ENCODE measurements at places on chromosomes 6 and 20. TPM values are rescaled to one million over a fixed set of nuclear protein-coding genes. Genes with fewer than 3 reads are reported as not detected.

The ENPP1 gene
- total RNA-seq: 1.9 TPM

The TSBP1 gene
- total RNA-seq: not detected

The PRSS35 gene
- total RNA-seq: 0.12 TPM

The NNAT gene
- total RNA-seq: not detected

The SNAP25 gene
- total RNA-seq: 20.3 TPM

The CBLN4 gene
- total RNA-seq: not detected

The SCGN gene
- total RNA-seq: not detected

The HSP90AB1 gene
- 1,419 TPM for total RNA-seq

The SAMD5 gene
- total RNA-seq: 0.58 TPM

The MUC22 gene
- total RNA-seq: not detected

The LINC00237 gene
- total RNA-seq: not detected

The SLC25A27 gene
- 0.98 TPM for total RNA-seq

The ROMO1 gene
- total RNA-seq: 331 TPM

The BACH2 gene
- total RNA-seq: 0.69 TPM

The IL17A gene
- total RNA-seq: not detected

The ACTR5 gene
- total RNA-seq: 10.8 TPM

The TREM2 gene
- total RNA-seq: not detected

The DOK5 gene
- not detected for total RNA-seq

The SAMHD1 gene
- 7.4 TPM for total RNA-seq

The METTL24 gene
- not detected for total RNA-seq

The CDK5RAP1 gene
- total RNA-seq: 34.1 TPM

The TTK gene
- total RNA-seq: 18.9 TPM

The OLIG3 gene
- not detected for total RNA-seq

The UBE2C gene
- 281 TPM for total RNA-seq

The COL9A3 gene
- total RNA-seq: 0.49 TPM

The FAM83C gene
- total RNA-seq: 0.08 TPM
